ENCODE measurements at places on chromosomes 16 and 17.

GRCh38 chr17:44927696-44928095 lies 12.4 kb upstream of the GFAP start:
- DNase-seq: no peak

- DNase-seq: no peak
Measured at GRCh38 chr16:2799205-2799858, 1.1 kb downstream of the PRSS41 start.

- DNase-seq: no peak
Measured at GRCh38 chr17:61127960-61128359, 271.7 kb upstream of the TBX2 start.

DNA sequence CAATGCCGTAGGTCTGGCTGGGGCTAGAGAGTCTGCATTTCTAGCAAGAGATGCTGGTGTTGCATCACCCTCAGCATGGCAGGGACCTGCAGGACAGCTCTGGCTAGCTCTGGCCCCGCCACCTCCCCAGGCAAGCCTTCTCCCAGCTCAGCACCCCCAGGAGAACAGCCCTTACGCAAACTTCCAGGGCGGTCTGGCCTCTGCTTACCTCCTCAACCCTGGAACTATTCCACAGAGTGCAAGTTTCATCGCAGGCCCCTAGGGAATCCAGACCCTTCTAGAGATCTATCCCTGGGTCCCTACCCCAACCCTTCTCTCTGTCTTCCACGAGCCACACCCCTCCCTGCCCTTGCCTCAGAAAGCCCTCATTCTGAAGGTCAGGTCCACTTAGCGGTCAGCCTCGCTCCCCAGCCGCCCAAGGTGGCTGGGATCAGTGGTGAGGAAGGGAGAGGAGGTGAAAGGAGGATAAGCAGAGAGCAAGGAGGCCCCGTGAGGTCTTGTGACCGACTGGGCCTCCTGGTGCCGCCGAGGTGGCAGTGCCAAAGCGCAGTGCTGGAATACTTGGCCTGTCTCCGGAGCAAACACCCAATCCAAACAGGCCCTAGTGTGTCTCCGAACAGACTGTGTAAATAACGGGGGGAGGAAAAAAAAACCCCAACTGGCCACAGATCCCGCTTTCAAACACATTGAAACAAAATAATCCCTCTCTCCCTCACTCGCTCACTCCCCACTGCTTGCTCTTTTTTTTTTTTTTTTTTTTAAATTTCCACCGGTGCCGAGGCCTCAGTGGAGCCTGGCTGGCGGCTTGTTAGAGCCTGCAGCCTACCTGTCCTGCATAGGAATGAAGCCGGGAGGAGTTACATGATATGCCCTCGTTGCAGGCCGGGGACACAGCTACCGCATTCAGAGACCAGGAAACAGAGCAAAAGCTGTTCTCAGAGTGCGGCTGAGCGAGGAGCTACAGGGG lies 380.9 kb downstream of the SOX9 start:
- peak; percentile 55 for DNase-seq

DNA sequence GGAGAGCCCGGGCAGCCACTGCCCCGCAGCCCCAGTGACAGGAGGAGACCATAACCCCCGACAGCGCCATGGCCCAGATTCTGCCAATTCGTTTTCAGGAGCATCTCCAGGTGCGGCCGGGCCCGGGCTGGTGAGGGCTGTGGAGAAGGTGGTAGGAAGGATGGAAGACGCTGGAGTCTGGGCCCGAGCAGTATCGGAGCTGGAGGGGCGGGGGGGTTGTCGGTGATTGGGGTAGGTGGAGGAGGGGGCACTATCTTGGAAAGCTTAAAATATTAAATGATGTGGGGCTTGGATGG lies 317 bp downstream of the CLTC start:
- DNase-seq: no peak
